ENCODE measurements at places on chromosomes 1 and 21. TPM values are rescaled to one million over a fixed set of nuclear protein-coding genes. Genes with fewer than 3 reads are reported as not detected.

SPOCD1 gene
- 18.3 TPM for total RNA-seq

DHCR24 gene
- 78.6 TPM for total RNA-seq

AADACL3 gene
- total RNA-seq = not detected

RIPK4 gene
- total RNA-seq = 0.54 TPM

OTUD7B gene
- total RNA-seq = 11.2 TPM

RBM11 gene
- not detected for total RNA-seq

ZYG11B gene
- total RNA-seq = 22.2 TPM

OLFML2B gene
- total RNA-seq = 44.1 TPM

CHD5 gene
- 0.44 TPM for total RNA-seq

BSND gene
- total RNA-seq = not detected

SELE gene
- not detected for total RNA-seq

APCS gene
- total RNA-seq = not detected

HP1BP3 gene
- 141 TPM for total RNA-seq

FAM163A gene
- not detected for total RNA-seq

NMNAT1 gene
- 12.5 TPM for total RNA-seq

OR10J1 gene
- total RNA-seq = not detected

CRYBG2 gene
- not detected for total RNA-seq

TEDDM1 gene
- total RNA-seq = not detected

FCAMR gene
- not detected for total RNA-seq

NMNAT2 gene
- total RNA-seq = 7.9 TPM

HOOK1 gene
- not detected for total RNA-seq

GPR52 gene
- total RNA-seq = 0.25 TPM

SPRR4 gene
- not detected for total RNA-seq

TLCD4 gene
- total RNA-seq = 0.78 TPM

AMY1A gene
- not detected for total RNA-seq

C21orf91 gene
- 3.7 TPM for total RNA-seq

CHI3L2 gene
- total RNA-seq = 86.1 TPM
